ENCODE measurements at places on chromosomes 5 and 9.

DNA sequence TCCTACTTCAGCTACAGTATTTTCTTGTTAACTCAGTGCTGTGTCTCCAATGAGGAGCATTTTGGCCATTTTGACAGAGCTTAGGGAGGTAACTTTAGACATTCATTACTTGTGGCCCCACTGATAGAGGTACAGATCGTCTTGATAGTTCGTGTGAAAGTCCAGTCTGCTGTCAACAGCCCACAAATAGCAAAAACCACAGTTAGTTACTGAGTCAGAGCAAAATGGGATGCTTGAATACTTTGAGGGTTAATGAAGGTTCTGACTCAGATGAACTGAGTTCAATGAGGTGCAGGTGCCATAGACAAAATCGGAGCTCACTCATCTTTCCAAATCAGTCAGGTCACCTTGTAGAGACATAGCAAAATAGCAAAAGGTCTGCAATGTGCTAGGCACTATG, 163.1 kb upstream of the TLE4 start:
- no peak for DNase-seq

DNA sequence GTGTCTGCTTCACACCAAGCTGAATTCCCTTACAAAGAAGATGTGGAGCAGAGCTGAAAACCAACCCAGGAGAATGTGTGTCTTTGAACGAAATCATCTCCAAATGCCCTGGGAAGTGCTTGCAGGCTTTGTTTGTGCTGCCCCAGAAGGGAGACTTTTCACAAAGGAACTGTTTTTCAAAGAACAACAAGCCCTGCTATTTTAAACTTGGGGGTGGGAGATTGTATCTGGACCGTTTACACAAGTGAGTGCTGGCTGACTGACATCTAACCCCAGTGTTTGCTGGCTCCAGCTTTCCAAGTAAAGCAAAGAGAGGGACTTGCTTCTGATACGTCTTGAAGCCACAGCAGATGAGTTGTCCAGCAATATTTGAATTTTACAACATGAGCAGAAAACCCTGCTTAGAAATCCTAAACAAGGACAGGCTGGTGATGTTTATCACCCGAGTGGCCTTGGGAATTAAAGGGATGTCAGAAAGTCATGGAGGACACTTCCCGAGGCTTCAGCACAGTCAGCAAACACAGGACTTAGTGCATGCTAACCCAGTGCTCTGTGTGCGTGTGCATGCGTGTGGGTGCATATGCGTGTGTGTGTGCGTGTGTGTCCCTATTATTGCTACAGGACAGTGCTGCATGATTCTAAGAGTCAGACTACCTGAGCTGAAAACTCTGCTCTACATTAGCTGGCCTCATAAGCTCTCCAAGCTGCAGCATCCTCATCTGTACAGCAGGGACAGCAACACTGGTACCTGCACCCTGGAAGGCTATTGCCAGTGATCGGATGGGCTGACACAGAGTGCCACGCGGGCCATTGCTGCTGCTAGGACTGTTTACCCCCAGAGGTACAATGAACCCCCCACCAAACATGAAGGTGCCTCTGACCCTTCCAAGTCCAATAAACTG, 1.4 kb downstream of the ADAMTS12 start:
- no peak for DNase-seq

DNA sequence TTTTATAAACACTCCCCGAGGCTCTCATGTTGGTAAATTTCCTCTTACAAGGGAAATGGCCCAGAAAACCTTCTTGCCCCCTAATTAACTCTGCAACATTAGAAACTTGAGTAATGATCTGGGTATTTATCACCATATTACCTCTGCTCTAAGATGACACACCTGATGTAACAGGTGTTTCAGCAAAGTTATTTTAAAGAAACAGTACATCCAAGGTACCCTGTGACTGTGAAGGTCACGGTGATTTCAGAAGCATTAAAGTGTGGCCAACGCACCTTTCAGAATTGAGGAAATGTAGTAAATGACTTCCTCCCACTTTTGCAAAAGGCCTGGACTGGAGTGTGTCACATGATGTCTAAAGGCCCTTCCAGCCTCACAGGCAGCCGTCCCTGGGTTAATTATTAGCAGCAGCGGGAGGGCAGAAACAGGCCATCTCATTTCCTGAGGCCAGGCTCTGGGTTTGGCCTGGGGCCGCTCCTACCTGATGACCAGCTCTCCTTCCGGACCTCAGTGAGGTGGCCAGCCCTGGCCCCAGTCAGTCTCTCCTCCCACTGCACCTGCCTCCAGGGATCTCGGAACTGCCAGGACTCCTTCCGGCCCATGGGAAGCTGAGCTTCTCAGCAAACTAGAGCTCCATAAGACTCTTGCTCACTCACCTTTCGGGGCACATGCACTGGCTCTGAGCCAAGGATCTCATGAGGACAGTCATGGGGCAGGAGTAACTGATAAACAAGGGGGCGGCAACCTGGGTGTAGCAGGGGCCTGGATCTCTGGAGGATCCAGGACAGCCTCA, 20.7 kb downstream of the PTPN3 start:
- no peak for DNase-seq

- DNase-seq: no peak
Measured at GRCh38 chr9:69546265-69546664, 125.9 kb downstream of the APBA1 start.

DNA sequence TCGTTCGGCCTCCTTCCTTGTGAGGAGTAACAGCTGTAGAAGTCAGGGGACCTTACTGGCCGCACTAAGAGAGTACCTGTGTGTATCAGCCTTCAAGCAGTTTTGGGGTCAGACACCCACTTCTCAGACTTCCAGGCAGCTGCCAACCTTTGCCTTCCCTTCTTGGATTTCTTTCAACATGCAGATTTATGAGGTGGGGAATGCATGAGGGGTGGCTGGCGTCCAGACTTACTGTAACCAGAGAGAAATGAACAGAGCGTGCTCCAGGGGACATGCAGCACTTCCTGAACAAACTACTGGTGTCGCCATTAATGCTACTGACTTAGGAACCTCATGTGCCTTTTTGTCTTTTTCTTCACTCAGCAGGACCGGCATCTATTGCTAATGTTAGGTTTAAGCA, 46.7 kb downstream of the INSYN2B start:
- DNase-seq: no peak

- DNase-seq: no peak
Measured at GRCh38 chr9:128385496-128386460, 14.6 kb downstream of the URM1 start.

DNA sequence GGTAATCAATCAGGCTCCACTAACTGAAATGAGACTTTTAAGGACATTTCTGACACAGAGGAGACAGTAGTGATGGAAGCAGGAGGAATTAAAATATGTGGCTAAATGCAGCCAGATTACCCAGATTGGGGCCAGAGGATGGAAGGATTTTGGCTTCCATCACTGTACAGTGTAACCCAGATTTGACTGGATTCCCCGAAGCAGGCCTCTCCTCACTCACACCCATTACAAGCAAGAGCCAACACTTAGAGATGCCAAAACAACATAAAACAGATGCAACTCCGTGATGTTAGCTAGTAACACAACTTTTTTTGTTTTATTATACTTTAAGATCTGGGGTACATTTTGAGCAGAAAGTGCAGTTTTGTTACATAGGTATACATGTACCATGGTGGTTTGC, 17.6 kb downstream of the TEK start:
- DNase-seq: no peak

DNA sequence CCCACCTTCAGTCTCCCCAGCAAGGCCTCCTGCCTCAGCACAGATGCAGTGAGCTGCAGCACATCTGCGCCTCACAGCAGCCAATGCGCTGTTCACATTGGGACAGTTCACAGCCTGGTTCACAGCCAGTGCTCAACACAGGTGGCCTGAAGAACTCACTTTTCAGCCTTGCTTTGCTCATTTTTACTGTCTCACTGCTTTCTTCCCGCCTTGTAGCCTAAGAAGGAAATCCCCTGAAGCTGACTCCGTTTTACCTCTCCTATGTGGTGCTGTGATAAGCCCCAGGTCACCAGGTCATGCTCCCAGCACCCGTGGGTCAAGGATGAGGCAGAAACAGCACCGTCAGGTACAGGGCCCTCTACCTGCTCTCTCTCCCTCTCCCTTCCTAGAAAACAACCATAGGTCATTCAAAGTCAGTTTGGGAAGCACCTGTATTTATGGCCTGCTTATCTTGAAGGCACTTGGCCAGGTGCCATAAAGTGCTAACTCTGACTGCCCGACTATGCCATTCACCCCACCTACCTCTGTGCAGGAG, 1.1 kb downstream of the GCNT4 start:
- no peak for DNase-seq

DNA sequence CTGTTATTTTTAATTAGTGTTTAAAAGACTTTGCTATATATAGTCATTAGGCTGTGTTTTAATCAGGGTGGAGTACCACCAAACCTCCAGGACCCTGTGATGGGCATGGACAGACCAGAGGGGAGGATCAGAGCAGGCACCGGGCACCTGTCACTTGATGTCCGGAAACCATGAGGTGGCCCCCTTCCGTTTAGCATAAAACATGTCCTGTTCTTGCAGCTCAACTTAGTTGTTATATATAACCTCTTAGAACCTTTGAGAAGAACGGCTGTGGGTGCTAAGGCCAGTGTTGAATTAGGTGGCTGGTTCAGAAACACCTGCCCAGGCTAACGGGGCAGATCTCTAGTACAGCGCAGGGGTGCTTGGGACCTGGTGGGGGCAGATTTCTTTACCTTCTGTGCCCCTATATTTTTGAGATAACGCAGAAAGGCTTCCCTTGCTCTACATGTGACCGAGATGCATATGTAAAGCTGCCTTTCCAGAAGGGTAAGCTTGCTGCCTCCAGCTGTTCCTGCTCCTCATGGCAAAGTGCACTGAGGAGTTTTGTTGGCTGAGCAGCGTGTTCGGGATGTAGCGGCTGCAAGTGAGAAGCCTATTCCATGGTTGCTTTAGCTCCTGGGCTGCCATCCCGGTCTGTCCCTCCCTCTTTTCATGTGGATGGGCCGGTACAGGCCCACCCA, 255.5 kb downstream of the FANCC start:
- no peak for DNase-seq

DNA sequence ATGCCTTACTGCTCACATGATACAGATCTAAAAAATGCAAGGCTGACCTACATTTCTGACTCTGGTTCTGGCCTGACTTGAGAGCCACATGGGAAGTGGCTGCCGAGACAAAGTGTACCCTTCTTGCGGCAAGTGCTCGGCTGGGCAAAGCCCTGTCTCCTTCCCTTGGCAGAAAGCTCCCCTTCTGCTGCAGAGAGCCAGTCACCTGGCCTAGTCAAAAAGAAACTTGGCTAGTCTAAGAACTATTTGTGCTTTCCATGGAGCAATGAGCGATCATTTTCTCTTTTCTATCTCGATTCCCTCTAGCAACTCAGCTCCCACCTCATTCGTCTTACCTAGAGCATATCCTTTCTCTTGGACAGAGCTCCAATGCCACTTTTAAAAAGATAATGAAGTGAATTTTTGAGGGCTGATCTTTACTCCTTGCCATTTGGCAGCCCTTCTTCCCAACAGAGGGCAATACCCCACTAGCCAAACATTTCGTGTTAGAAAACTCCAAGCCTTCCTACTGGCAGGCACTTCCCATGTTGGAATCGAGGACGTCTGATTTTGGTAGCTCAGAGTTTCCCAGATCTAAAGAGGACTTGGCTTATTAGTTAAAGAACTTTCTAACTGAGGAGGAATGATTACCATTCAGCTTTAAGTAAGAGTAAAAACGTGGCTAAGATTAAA, 108.1 kb upstream of the PRRC1 start:
- no peak for DNase-seq

- DNase-seq: no peak
Measured at GRCh38 chr5:150235500-150235854, 45.6 kb downstream of the SLC6A7 start.

GRCh38 chr9:113674436-113674835, 201.7 kb upstream of the ZNF618 start:
- DNase-seq: no peak

GRCh38 chr9:89497978-89498851, at the start of gene SEMA4D:
Gene SEMA4D, minus strand, starts transcription at chr9:89498113. Its CDS starts 92,657 bp downstream, at chr9:89405456.
- no peak for DNase-seq

DNA sequence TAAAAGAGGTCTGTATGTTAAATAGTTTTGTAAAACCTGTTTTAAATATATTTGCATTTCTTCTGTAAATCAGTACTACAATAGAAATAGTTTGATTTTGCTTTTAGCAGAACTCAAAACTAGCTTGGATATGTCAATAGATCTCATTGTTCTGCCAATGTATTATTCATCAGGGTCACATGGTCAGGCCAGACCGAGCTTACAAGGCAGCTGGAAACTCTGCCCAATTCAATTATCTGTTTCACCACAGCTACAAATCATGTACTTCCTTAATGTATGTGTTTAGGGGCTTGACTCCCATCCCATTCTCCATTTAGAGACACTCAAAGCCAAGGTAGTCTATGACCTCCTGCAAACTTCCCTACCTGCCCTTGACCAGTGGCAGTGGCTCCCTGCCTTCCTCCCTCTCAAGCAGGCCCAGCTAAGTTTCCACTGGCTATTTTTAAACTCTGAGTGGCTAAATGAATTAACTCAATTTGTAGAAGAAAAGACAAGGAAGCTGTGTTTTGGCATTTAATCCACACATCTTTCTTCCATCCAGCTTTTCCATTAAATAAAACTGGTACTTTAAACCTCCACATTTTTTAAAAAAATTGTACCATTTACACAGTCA, 46.4 kb upstream of the SELENOP start:
- no peak for DNase-seq

DNA sequence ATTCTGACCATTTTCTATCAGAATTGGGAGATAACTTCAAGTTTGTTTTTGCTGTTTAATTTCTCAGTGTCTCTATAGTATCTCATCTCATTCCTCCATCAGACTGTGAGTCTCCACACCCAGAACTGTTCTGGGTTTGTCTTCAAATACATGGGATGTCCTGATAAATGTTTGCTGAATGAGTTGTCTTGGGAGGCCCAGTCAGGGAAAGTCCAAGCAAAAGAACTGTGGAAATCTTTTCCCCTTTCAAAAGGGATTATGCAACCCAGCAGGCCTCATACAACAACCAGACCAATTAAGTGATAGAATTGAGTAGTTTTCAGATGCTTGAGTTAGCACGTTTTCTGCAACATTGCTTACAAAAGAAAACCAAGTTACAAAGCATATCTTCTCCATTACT, 324.4 kb downstream of the BRINP1 start:
- DNase-seq: no peak

DNA sequence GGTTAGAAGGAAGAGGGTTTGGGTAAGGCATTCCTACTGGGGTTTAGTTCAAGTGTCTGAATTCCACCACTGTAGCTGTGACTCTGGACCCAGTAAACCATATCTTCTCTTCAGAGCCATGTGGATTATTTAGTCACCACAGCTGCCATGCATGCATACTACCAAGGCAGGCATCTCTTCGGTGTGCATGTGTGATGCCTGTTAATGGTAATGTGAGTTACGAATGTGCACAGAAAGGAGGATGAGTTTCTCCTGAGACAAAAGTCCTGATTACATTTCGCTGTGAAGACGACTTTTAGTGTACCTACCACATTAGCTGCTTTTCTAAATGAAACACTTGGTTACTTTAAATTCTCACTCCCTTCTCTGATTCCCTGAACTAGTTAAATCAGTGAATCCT, 9.3 kb downstream of the PBX3 start:
- DNase-seq: no peak
